Fibroblast of lung (primary cell): ENCODE measurements at places on chromosomes 6 and 20. TPM values are rescaled to one million over a fixed set of nuclear protein-coding genes. Genes with fewer than 3 reads are reported as not detected.

CDH4 gene
- total RNA-seq = 2.3 and 4.8 TPM in 2 replicates

OR2J3 gene
- not detected in 2 replicates for total RNA-seq

- no peaks in the 10 kb centered on the region for H3K36me3 ChIP-seq
- H3K27ac ChIP-seq = no peak overlapping the region
- no peaks in the 10 kb centered on the region for H3K27me3 ChIP-seq
- H3K4me3 ChIP-seq = no peak overlapping the region
These were observed 49.5 kb downstream of the TRERF1 start for GRCh38 chr6:42402184-42402583.

- peak within 1 kb of the TSS; percentile 75 for H3K4me3 ChIP-seq
- H3K36me3 ChIP-seq = peaks cover 6% of the 10 kb centered on the region
- no peaks in the 10 kb centered on the region for H3K27me3 ChIP-seq
These were observed at the start of gene ECI2 for GRCh38 chr6:4134841-4135664. ECI2 (minus strand) TSS chr6:4135575; CDS start chr6:4135560, 15 bp downstream.

DNA sequence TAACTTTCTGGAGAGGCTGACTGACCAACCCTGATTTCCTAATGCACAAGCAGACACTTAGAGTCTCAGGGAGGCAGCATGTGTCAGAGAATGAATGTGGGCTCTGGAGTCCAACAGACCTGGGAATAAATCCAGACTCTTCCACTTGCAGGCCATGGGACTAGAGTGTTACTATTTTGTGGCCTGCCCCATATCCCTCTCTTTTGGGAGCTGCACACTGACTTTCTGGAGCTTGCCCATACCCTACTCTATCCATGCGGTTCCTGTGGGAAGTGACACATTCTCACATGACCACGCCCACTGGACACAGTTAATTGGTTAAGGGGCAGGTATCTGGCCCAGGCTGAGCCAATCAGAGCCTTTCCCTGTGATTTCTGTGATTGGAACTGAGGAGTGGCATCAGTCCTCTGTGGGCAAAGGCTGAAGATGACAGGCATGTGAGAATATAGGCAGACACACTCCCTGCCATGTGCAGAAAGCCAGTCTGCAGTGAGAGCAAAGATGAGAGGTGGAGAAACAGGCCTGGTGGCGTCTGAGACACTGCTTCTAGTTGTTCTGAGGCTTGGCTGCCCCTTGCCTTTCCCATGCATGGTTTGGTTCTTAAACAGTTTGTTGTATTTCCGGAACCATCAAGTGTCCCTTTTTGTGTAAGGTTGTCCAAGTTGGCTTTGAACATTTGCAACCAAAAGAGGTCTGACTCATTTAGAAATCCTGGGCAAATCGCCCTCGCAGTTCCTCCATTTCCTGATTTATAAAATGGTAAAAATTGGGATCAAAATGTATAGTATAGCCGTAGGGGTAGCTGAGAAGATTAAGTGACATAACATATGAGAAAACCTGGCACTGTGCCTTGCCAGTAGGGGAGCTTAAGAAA is 125.6 kb downstream of the CDC5L start:
- no peak overlapping the region for H3K4me3 ChIP-seq
- no peaks in the 10 kb centered on the region for H3K36me3 ChIP-seq
- no peak overlapping the region for H3K27ac ChIP-seq
- peak; percentile 41 for DNase-seq
- peaks cover 4% of the 10 kb centered on the region for H3K4me1 ChIP-seq

- DNase-seq = peak; percentile 94
- H3K4me3 ChIP-seq = no peak overlapping the region
These were observed 114.4 kb downstream of the CEBPB start for GRCh38 chr20:50304923-50305635.

GRCh38 chr6:18507561-18507960 is 120.4 kb downstream of the RNF144B start:
- peak; percentile 15 for DNase-seq
- H3K4me1 ChIP-seq = peaks cover 2% of the 10 kb centered on the region
- H3K36me3 ChIP-seq = no peaks in the 10 kb centered on the region
- no peaks in the 10 kb centered on the region for H3K27me3 ChIP-seq
- no peak overlapping the region for H3K4me3 ChIP-seq

DNA sequence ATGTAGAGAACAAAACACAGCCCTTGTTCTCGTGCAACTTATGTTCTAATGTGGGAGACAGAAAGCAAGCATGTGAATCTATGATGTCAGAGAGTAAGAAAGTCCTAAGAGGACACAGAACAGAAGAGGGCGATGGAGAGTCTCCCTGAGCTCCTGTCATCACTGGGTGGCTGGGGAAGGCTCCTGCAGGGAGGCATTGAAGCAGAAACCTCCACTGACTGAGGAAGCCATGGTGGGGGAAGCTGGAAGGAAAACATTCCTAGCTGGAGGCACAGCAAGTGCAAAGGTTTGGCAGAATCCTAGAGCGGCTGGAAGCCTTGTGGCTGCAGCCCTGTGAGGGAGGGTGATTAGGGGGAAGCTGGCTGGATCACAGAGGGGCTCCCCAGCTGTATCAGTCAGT is 248.0 kb downstream of the CDH26 start:
- no peaks in the 10 kb centered on the region for H3K27me3 ChIP-seq
- DNase-seq = peak; percentile 52
- H3K4me1 ChIP-seq = no peaks in the 10 kb centered on the region

DNA sequence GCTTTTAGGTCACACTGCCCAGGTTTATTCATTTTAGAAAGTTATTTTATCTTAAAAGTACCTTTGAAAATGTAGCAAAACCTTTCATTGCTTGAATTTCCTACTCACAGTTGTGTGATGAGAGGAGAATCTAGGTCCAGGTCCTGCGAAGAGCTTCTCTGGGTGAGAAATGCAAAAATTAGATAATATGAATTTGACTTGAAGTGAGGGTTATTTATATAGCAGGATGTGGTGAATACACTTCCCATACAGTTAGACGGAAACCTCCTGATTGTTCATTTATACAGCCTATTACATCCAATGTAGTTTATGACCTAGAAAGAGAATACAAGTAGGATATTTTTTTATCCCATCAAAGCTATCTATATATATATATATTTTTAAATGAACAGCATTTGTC is 30.5 kb downstream of the CDKAL1 start:
- H3K4me3 ChIP-seq = no peak overlapping the region
- DNase-seq = no peak
- H3K4me1 ChIP-seq = no peaks in the 10 kb centered on the region
- no peak overlapping the region for H3K27ac ChIP-seq

DNA sequence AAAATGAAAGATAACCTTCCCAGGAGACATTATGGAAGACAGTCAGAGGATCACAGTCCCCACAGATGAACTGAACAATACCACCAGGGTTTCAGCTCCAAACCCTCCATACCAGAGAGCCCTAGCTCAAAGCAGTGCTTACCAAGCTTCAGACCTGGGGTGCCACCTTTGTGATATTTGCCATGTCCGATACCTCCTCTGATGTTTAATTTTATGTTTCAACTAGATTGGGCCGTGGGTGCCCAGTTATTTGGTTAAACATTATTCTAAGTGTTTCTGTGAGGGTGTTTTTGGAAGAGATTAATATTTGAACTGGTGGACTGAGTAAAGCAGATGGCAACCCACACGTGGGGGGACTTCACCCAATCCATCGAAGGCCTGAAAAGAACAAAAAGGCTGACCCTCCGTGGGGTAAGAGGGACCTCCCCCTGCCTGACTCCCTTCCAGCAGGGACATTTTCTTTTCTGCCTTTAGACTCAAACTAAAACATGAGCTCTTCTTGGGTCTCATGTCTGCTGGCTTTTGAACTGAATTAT is 11.8 kb downstream of the SCML4 start:
- H3K27me3 ChIP-seq = peaks cover 10% of the 10 kb centered on the region
- no peak overlapping the region for H3K27ac ChIP-seq
- DNase-seq = no peak
- H3K36me3 ChIP-seq = no peaks in the 10 kb centered on the region

- H3K27ac ChIP-seq = no peak overlapping the region
- H3K4me3 ChIP-seq = no peak overlapping the region
- H3K36me3 ChIP-seq = no peaks in the 10 kb centered on the region
- H3K27me3 ChIP-seq = peaks cover 2% of the 10 kb centered on the region
These were observed 78.3 kb upstream of the FYN start for GRCh38 chr6:111951497-111952085.

GRCh38 chr6:166143011-166143410 is 24.6 kb downstream of the TBXT start:
- H3K27me3 ChIP-seq = no peaks in the 10 kb centered on the region
- H3K4me1 ChIP-seq = no peaks in the 10 kb centered on the region
- H3K27ac ChIP-seq = no peak overlapping the region
- peak; percentile 5 for DNase-seq
- no peaks in the 10 kb centered on the region for H3K36me3 ChIP-seq

DNA sequence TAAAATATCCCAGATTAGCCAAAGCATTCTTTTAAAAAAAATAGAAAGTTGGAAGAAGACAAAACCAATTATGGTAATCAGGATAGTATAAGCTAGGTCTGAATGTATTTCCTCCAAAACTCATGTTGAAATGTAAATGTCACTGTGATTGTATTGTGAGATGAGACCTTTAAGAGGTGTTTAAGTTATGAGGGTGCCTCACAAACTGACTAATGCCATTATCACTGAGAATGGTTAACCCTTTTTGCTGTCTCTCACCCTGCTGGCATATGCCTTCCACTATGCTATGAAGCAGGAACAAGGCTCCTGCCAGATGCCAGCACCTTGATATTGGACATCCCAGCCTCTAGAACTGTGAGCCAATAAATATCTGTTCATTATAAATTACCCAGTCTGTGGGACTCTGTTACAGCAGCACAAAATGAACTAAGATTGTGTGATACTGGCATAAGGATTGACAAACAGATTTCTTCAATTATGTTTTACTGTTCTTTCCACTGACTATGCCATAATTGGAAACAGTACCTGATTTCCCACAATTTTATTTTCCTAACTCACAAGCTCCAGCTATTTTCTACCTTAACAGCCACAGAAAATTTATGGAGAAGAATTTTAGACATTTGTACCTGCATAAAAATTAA is 63.8 kb downstream of the IBTK start:
- no peaks in the 10 kb centered on the region for H3K4me1 ChIP-seq
- H3K27ac ChIP-seq = no peak overlapping the region
- no peak for DNase-seq
- no peak overlapping the region for H3K4me3 ChIP-seq
- no peaks in the 10 kb centered on the region for H3K27me3 ChIP-seq
- H3K36me3 ChIP-seq = peaks cover 3% of the 10 kb centered on the region
